ENCODE measurements at places on chromosomes 7 and 10.

DNA sequence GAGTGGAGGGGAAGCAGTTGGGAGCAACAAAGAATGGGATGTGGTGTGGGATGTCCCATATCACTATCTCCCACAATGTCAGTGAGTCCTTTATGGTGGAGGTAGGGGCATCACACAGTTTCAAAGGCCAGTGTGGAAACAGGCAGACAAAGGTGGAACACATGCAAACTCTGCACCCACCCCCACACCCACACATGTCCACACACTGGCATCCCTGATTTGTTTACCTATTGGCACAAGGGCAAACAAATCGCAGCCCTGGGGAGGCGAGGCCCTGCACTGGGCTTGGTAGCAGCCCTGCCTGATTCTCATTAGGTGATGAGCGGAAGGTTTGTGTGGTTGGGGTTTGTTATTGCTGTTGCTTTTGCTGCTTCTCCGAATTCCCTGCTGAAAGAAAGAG, 243.3 kb downstream of the GRID1 start:
- DNase-seq = no peak

DNA sequence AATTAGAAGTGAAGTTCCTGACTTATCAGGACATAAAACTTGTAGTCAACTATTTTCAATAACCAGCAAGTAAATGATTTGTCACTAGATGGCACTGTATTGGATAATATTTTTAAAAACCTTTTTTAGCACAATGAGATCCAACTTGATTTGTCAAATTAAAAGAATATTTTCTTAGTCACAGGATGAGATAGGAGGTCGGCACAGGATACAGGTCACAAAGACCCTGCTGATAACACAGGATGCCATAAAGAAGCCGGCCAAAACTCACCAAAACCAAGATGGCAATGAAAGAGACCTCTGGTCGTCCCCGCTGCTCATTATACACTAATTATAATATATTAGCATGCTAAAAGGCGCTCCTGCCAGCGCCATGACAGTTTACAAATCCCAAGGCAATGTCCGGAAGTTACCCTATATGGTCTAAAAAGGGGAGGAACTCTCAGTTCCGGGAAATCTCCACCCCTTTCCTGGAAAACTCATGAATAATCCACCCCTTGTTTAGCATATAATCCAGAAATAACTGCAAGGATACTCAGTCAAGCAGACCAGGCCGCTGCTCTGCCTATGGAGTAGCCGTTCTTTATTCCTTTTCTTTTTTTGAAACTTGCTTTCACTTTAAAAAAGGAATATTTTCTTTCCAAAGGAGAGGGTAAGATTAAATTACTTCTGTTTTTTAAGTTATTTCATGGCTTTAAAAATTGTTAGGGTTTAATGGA, 255.7 kb upstream of the MKLN1 start:
- DNase-seq = no peak

DNA sequence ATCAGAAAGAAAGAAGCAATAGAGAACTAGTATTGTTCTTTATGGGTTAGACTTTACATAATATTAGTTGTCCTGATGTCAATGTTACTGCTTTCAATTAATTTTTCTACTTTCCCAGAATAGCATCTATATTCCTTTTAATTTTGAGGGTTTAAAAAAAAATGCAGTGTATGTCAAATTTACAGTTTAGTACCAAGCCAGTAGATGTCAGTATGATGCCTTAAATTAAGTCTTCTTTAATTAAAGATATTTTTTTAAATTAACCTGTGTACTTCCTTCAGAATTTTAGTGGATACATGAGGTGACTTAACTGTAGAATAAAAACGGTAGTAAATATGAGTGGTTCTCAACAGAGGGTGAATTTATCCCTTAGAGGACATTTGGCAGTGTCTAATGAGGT, 35.2 kb upstream of the STOX1 start:
- DNase-seq = no peak

DNA sequence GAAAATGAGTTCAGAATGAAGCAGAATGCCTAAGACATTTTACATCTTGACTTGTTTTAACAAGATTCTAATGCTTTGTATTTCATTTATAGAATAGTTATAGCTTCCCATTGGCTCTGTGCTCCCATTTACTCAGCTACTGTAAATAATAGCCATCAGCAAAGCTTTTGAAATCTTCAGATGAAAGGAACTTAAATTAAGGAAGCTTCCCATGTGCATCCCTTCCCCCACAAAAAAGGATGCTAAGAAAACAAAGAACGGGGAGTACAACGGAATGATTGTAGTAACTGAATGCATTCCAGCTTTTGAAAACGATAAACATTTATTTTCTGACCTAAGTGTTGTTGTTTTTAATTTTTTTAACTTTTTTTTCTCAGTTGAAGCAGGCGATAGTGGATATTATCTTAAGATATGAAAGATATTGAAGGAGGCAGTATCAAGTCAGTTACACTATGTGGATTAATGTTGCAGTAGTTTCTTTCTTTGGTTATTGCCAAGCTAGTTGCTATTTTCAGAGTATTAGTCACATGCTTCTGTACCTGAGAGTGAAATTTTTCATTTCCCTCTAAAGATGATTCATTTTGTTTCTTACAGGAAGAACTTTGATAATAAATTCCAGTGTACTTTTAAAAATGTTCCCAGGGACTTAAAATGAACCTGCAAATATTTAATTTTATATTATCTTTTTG, 129.2 kb downstream of the KCND2 start:
- no peak for DNase-seq

DNA sequence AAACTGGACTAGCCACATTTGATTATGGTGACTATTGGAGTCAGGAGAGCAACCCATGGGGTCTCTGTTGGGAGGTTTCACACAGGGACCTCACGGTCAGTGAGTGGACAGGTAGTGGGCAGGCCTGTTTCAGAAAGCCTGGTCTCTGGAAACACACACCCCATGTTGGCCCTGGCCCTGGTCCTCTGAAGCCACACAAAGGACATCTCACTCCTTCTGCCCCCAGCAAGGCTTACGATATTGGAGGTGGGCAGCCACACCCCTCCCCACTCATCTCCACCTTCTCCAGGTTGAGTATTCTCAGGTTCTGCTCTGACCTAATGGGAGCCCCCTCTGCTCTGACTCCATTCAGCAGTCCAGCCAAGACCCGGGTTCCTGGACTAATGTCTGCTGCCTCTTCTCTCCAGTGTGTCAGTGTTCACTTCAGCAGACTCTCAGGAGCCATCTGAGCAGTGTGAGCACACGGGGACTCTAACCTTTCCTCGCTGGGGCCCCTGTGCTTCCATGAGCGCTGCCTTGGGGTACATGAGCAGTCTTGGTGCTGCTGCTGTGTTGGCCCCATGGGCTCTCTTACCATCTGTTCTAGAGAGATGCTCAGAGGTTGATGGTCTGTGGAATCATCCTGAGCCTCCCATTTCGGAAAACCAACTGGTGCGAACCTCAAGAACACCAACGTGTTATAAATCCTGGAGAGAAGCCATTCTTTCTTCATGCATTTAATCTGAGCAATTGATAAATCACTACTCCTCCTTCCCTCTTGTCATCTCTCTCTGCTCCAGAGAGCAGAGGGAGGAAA, 748.6 kb downstream of the GRID1 start:
- DNase-seq = no peak

DNA sequence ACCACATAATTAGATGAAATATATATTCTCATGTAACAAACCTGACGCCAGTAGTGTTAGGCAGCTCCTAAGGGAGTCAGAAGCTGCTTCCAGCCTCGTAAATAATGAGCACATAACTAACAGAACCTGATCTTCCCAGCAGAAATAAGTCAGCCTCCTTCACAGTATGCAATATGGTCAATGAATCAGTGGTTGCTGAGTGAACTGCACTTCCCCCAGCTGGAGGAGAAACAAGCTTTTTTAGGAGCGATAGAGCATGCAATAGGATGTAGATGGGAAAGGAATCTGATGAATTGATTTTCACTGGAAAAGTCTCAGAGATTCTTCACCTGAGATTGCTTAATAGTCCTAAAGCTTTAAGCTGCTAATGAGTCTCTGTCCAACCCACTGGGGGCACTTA, 337.2 kb upstream of the LRGUK start:
- no peak for DNase-seq

DNA sequence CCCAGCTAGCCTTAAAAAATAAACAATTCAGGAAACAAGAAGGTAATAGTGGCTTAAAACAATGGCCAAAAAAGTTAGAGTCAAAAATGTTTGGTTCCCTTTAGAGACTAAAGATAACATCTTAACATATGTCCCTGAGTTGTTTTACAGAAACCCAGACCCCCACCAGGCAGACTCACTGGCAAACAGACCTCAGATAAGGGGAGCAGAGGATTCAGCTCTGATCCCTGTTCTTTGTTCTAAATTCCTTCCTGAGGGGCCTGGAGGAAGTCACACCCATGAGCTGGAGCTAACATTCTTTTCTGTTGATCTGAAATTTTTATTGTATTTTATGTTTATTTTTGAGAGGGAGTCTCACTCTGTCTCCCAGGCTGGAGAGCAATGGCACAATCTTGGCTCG, 247.2 kb downstream of the USP6NL start:
- no peak for DNase-seq

DNA sequence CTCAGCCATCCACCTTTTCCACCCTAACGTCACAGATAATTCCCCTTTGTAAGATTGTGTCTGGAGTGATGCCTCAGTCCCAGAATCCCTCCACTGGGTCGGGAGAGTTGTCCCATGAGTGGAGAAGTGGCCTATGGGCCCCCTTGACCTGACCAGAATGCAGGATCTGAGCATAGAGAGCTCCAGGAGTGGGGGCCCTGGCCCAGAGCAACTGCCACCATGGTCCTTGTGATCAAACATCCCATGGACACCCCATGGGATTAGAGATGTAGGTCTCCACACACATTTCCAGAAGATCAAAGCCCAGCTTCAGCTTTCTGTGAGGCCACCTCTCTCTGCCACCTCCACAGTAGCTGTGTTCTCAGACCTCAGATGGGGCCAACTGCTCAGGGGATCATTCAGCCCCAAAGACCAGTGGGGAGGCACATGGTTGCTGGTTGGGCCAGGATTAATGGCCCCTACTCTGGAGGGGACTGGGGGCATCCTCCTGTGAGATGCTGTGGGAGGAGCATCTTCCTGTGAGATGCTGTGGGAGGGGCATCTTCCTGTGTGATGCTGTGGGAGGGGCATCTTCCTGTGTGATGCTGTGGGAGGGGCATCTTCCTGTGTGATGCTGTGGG, 28.5 kb upstream of the DPYSL4 start:
- peak; percentile 62 for DNase-seq

- DNase-seq = no peak
These were observed 255.5 kb upstream of the KMT2E start for GRCh38 chr7:104758504-104758903.

DNA sequence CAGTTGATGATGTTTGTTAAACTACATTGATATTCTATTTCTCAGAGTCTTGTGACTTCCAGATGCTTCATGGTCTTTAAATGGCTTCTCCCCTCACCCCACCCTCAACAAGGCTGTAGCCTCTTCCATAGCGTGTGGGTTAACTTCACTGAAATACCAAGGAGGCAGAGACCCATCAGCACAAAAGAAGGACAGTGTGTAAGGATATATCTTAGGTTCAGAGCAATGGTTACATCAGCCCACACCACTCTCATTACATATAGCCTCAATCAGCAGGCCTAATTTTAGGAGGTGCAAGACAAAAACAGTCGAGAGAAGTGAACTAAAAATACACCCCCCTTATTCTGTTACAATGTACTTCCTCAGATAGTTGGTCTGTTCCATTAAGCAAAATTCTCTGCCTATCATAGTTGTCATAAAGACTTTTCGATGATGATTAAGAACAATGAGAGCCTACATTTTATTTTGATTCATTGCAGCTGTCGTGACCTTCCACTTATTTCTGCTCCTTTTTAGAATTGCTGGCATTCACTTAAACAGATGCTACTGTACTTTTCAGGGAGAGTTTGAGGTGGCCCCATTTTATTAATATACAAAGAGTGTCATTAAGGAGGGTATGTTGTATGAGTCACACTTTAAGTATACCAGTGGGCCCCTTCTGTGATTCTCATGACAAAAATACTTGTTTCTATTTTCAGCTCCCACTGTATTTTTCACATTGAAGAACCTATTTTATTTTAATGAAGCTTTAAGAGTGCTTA, 52.1 kb downstream of the WIPF3 start:
- DNase-seq = no peak

GRCh38 chr10:116063107-116063506, 209.9 kb downstream of the GFRA1 start:
- DNase-seq = no peak

DNA sequence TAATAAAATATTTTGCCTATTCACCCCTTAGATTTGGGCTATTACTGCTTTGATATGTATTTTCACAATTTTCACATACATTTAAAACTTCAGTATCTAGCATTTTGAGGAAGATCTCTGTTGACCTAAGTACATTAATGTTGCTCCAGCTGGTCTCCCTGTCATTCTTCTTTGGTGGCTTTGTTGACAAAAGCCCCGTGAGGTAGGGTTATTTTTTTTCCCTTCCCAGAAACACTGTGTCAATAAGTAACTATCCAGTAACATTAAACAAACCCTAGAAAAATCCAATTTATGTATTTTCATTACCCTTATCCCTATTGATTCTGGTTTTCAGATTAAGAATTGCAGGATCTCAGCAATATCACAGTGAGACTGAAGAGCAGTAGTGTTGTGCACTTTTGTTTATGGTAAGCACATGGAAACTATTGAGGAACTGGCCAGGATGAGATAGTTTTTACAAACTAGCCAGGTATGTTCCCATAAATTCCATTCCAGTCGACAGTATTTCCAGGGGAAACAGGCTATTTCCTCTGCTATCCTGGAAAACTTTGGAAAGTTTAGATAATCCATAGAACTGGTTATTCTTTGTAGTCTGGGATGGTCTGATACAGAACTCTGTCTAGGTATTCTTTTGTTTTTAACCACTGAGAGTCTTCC, 198.2 kb downstream of the PON1 start:
- DNase-seq = no peak

DNA sequence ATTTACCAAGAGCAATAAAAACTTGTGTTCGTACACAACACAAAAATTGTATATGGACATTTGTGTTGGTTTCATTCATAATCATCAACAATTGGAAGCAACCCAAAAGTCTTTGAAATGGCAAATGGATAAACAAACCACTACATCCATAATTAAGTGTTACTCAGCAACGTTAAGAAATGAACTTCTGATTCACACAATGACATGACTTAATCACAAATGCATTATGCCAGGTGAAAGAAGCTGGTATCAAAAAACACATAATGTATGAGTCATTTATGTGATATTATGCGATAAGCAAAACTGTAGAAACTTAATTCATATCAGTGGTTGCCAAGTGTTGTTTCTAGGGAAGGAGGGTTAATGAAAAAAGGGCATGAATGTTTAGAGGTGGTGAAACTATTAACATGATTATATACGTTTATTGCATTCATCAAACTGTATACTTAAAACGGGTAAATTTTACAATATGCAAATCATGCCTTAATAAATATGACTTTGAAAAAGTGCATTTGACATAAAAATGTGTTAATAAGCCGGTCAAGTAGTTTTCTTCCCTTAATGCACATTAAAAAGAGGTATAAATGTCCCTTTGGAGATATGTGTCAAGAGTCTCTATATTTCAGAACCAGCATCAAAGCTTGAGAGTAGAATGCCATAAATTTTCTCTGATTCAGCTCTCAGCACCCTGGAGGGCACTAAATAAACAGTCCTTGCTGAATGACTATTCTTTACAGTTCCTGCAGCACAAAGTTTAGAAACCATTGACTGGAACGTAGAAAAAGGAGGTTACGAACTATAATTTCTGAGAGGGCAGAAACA, 84.8 kb upstream of the GRM3 start:
- peak; percentile 33 for DNase-seq
